ENCODE measurements at places on chromosomes 5 and 9. TPM values are rescaled to one million over a fixed set of nuclear protein-coding genes. Genes with fewer than 3 reads are reported as not detected.

- no peak for DNase-seq
Measured at GRCh38 chr9:2215921-2216441, 200.8 kb downstream of the SMARCA2 start.

GRCh38 chr9:107465467-107466451 is 23.8 kb downstream of the KLF4 start:
- peak; percentile 28 for DNase-seq

- no peak for DNase-seq
Measured at GRCh38 chr5:91146905-91147600, 236.1 kb downstream of the ARRDC3 start.

GRCh38 chr5:77863181-77863580 is 87.0 kb upstream of the TBCA start:
- DNase-seq, result no peak

DNA sequence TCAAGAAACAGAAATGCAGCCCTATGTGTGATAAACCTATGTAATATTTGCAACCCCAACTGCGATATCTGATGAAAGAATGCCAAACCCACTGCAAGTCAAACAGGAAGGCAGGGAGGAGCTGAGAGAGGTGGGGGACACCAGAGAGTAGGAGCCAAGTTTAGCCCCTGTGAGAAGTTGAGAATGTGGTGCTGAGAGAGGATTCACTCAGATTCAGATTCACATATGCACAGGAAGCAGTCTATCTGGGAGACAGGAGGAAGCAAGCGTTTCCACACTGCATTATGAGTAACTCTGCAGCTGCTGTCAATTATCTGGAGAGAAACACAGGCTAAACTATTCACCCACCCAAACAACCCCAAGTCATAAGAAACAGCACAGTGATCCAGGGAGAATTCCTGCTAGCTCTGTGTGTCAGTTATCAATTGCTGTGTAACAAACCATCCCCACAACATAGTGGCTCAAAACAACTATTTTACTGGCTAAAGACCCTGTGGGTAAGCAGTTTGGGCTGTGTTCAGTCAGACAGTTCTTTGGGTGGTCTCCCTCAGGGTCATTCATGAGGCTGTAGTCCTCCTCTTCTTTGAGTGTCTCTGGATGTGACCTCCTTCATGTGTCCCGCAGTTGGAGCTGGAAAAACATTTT is 161.9 kb upstream of the RAI14 start:
- DNase-seq, result no peak

DNA sequence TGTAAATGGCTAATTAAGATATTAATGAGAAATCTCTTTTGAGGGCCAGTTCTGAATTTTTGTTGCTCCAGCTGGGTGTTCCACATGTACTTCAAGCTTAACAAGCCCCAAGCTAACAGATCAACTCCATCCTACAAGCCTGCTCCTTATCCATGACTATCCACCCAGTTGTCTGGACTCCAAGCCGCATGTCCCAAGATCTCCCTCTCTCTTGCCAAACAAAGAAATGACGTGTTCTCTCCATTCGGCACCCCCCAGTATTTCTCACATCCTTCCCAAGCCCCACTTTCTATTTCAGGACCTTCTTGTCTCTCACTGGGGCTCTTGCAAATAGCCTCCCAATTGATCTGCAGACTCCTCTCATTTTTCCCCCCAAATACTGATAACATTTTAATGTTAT is 15.8 kb upstream of the PTPN3 start:
- no peak for DNase-seq

DNA sequence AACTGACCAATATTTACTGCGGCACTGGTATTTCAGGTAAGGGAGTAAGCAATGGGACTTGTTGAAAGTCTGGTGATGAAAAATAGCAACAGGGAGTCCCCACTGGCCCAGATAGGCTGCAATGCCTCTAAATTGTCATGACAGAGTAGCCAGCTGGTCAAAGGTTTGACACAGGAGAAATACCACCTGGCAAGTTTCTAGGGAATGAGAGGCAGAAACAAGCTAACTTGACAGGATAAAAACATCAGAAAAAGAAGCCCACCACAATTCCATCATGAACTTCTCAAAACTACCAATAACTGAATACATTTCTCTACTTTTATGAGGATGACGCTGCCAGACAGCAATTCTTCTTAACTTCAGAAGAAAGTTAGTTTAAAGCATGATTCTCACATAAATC is 99.8 kb downstream of the STRBP start:
- no peak for DNase-seq

DNA sequence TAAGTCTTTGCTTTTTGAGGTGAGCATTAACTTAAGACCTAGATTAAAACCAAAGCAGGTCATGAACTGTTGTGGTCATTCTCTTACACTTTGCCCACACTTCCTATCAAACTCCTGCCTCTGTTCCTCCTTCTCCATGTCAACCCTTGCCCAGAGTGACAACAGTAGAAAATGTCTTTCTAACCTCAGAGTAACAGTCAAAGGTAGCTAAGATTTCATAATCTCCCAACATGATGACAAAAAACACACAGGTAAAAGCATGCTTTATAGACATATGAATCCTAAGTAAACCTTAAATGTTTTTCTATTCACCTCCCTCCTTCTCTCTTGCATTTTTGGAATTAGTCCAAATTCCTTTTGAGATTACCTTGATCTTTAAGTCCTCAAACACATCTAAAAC is 422.3 kb downstream of the SPATA31D1 start:
- no peak for DNase-seq

The SLC1A3 gene
- 0.67 TPM for total RNA-seq

The SMIM32 gene
- total RNA-seq, result not detected

The NAIP gene
- total RNA-seq, result 59.4 TPM

The PPP3R2 gene
- total RNA-seq, result not detected

The PCDHB8 gene
- not detected for total RNA-seq

The PHF19 gene
- 271 TPM for total RNA-seq

The RLN2 gene
- total RNA-seq, result 0.72 TPM

The UBE2QL1 gene
- not detected for total RNA-seq

Measured in naive thymus-derived CD4-positive, alpha-beta T cell (primary cell).